Heart left ventricle (tissue), 16 donors: ENCODE measurements at places on chromosomes 16 and 17. TPM values are rescaled to one million over a fixed set of nuclear protein-coding genes. Genes with fewer than 3 reads are reported as not detected.
A peak's percentile ranks its signal among the peaks of the same experiment; 100 is the strongest.

The RNU2-1 gene
- total RNA-seq = 3,016 TPM

The PRSS36 gene
- 0.46 TPM for total RNA-seq

The GALR2 gene
- not detected for total RNA-seq

The FOXO3B gene
- 0.59 TPM for total RNA-seq

The KRT40 gene
- not detected for total RNA-seq

The GPT2 gene
- total RNA-seq = 14.8 TPM

The CD300LB gene
- 0.57 TPM for total RNA-seq

The DLX3 gene
- total RNA-seq = not detected

DNA sequence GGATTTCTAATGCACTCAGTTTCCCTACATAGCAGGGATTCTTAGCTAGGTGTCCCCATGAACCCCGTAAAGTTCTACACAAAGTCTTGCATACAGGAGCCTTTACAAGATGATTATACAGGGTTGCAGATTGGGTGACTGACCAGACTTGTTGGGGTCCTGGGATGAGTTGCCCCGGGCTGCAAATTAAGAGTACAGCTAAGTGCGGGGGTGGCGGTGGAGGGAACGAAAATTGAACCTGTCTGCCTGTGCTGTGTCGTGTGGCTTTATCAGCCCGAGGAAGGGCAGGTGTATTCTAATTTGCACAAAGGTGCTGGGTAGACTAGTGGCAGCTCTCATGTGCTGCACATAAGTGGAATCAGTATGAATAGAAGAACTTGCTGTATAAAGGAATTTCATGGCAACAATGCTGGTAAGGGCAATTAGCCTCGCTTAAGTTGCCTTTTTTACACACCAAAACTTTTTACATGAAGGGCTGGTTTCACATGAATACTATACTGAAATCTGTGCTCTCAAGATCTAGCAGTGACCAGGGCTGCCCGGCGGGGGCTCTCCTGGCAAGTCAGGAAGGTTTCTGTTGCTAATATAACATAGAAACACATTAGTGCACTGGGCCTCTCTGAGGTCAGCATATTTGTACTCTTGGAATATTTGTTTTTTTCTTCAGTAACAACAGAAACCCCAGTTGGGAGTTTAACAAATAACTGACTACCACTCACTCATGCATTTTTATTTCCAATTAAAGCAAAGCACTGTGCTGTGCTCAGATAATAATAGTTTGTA lies 50.7 kb downstream of the ADCY7 start:
- no peak for DNase-seq
- H3K36me3 ChIP-seq = peaks cover 99% of the 10 kb centered on the region
- no peaks in the 10 kb centered on the region for H3K27me3 ChIP-seq
- no peak overlapping the region for H3K4me3 ChIP-seq
- no peak overlapping the region for H3K27ac ChIP-seq

GRCh38 chr17:61318684-61319098 lies 81.0 kb upstream of the TBX2 start:
- peaks cover 11% of the 10 kb centered on the region for H3K4me1 ChIP-seq
- no peak overlapping the region for H3K27ac ChIP-seq
- no peak overlapping the region for H3K4me3 ChIP-seq
- no peaks in the 10 kb centered on the region for H3K27me3 ChIP-seq

- no peaks in the 10 kb centered on the region for H3K27me3 ChIP-seq
- peak overlapping the region; percentile 97 for H3K4me3 ChIP-seq
- peak overlapping the region; percentile 94 for H3K27ac ChIP-seq
- peaks cover 73% of the 10 kb centered on the region for H3K4me1 ChIP-seq
- peak; percentile 85 for DNase-seq
These were observed 5.6 kb downstream of the CASKIN2 start for GRCh38 chr17:75509528-75510258.

- H3K4me1 ChIP-seq = peaks cover 18% of the 10 kb centered on the region
These were observed 13.3 kb downstream of the CES4A start for GRCh38 chr16:67001726-67002125.

DNA sequence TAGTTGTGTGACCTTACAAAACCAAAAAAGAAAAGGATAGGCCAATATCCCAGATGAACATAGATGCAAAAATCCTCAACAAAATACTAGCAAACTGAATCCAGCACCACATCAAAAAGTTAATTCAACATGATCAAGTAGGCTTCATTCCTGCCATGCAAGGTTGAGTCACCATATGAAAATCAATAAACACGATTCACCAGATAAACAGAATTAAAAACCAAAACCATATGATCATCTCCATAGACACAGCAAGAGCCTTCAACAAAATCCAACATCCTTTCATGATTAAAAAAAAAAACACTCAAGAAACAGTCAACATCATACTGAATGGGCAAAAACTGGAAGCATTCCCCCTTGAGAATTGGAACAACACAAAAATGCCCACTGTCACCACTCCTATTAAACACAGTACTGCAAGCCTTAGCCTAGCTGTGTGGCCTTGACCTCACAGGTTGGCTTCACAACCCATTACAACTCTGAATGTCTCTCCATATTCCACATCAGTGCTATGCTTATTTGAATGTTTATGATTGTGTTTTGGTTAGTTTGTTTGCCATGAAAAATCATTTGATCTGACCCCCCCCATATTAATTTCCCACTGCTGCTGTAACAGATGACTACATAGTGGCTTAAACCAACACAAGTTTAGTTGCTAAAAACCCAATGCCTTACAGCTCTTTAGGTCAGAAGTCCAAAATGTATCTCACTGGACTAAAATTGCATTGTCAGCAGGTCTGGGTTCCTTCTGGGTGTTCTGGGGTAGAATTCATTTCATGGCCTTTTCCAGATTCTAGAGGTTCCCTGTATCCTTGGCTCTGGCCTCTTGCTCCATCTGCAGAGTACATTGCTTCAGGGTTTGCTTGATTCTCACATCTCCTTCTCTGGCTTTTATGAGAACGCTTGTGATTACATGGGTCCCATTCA lies 257.1 kb upstream of the DYNLRB2 start:
- no peak overlapping the region for H3K4me3 ChIP-seq
- no peaks in the 10 kb centered on the region for H3K4me1 ChIP-seq
- DNase-seq = no peak
- no peak overlapping the region for H3K27ac ChIP-seq

GRCh38 chr16:59126486-59126885 lies 392.4 kb upstream of the GOT2 start:
- no peak for DNase-seq
- no peaks in the 10 kb centered on the region for H3K4me1 ChIP-seq
- no peak overlapping the region for H3K4me3 ChIP-seq
- H3K36me3 ChIP-seq = no peaks in the 10 kb centered on the region
- no peaks in the 10 kb centered on the region for H3K27me3 ChIP-seq
- H3K27ac ChIP-seq = no peak overlapping the region

- no peak for DNase-seq
- H3K4me3 ChIP-seq = no peak overlapping the region
- no peak overlapping the region for H3K27ac ChIP-seq
- H3K27me3 ChIP-seq = no peaks in the 10 kb centered on the region
- H3K36me3 ChIP-seq = peaks cover 44% of the 10 kb centered on the region
- no peaks in the 10 kb centered on the region for H3K4me1 ChIP-seq
These were observed 62.8 kb downstream of the RABEP1 start for GRCh38 chr17:5344914-5345313.

DNA sequence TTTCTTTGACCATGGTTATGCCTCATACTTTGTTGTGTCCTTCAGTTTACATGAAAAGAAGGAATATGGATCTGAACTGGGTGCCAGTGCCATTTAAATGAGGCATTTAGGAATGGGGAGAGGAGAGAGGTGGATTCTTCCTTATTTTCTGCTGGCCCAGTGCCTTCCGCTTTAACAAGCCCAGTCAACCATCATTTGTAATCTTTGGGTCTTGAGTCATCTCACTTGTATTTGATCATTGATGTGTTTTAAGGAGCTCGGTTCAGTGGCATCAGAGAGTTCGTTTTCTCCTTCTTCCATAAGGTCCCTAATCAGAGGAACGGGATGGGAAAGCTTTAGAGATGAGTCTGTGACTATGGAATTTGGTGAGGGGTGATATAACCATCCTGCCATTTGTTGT lies 334.9 kb downstream of the WWOX start:
- no peak overlapping the region for H3K27ac ChIP-seq
- H3K36me3 ChIP-seq = peaks cover 7% of the 10 kb centered on the region
- no peaks in the 10 kb centered on the region for H3K27me3 ChIP-seq
- no peaks in the 10 kb centered on the region for H3K4me1 ChIP-seq
- H3K4me3 ChIP-seq = no peak overlapping the region

DNA sequence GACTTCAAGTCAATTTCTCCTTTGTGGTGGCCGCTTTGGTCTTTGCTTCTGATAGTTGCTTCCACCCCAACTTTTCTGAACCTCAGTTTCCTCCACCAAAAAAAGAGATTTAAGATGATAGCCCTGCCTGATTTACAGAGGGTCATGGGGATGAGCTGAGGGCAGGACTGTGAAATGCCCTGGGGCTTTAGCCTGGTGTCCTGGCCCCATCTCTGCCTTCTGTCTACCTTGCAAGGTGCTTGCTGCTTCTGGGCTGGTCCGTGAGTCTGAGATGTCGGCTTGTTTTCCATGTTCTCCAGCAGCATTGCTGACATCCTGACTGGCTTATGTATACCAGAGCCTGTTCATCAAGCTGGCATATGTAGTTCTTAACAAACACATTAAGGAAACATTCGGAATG lies 191.9 kb upstream of the MPHOSPH6 start:
- DNase-seq = no peak
- no peaks in the 10 kb centered on the region for H3K4me1 ChIP-seq
- H3K27me3 ChIP-seq = no peaks in the 10 kb centered on the region
- no peak overlapping the region for H3K27ac ChIP-seq

GRCh38 chr16:11060842-11061241 lies 116.5 kb downstream of the CLEC16A start:
- H3K36me3 ChIP-seq = peaks cover 48% of the 10 kb centered on the region
- no peaks in the 10 kb centered on the region for H3K27me3 ChIP-seq
- no peak overlapping the region for H3K4me3 ChIP-seq
- H3K4me1 ChIP-seq = peaks cover 5% of the 10 kb centered on the region
- no peak for DNase-seq

GRCh38 chr16:57374067-57374534 lies 1.8 kb downstream of the CX3CL1 start:
- H3K36me3 ChIP-seq = no peaks in the 10 kb centered on the region
- DNase-seq = no peak
- no peaks in the 10 kb centered on the region for H3K4me1 ChIP-seq

- DNase-seq = no peak
- H3K27ac ChIP-seq = peak overlapping the region; percentile 84
- H3K27me3 ChIP-seq = no peaks in the 10 kb centered on the region
- peaks cover 32% of the 10 kb centered on the region for H3K4me1 ChIP-seq
- peak overlapping the region; percentile 69 for H3K4me3 ChIP-seq
These were observed 746 bp upstream of the POLG2 start for GRCh38 chr17:64497565-64498035.

DNA sequence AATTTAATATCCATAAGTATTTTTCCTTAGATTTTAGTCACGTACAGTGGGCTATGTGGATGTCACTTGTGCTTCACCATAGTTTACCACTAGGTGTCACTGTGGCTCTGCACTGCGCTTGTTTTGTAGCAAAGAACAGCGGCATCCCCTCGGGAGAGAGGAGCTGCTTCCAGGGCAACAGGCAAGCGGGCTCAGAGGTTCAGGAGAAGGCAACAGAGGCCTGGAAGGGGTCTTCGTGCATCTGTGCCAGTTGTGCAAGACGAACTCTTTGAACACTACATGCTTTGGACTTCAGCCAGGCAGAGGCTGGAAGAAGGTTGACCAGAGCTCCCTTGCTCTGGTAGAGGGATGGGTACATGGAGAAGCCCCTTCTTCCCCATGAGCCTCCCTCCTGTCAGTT lies 20.6 kb downstream of the CYB561 start:
- H3K27me3 ChIP-seq = no peaks in the 10 kb centered on the region
- peak; percentile 78 for DNase-seq
- peaks cover 17% of the 10 kb centered on the region for H3K36me3 ChIP-seq
- no peak overlapping the region for H3K27ac ChIP-seq
- H3K4me3 ChIP-seq = no peak overlapping the region

DNA sequence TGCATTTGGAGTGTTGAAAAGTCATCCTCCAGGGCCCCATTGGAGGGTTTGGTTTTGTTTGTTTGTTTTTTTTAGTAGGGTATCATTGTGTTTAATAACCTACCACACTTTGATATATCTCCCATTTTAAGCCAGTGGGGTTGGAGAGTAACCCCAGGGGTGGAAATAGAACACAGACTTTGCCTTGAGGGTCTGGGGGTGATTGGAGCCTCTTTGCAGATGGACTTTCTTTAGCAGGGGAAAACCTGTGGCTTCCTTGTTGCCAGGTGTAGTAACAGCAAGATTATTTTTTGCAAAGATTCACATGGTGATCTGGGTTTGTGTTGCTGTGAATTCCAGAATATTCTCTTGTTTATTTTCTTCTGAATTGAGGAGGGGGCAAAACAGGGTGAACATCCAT lies 1.5 kb downstream of the ABCC1 start:
- no peaks in the 10 kb centered on the region for H3K36me3 ChIP-seq
- no peaks in the 10 kb centered on the region for H3K27me3 ChIP-seq
- H3K4me3 ChIP-seq = peak overlapping the region; percentile 97
- no peak for DNase-seq
- peaks cover 5% of the 10 kb centered on the region for H3K4me1 ChIP-seq
- H3K27ac ChIP-seq = no peak overlapping the region

DNA sequence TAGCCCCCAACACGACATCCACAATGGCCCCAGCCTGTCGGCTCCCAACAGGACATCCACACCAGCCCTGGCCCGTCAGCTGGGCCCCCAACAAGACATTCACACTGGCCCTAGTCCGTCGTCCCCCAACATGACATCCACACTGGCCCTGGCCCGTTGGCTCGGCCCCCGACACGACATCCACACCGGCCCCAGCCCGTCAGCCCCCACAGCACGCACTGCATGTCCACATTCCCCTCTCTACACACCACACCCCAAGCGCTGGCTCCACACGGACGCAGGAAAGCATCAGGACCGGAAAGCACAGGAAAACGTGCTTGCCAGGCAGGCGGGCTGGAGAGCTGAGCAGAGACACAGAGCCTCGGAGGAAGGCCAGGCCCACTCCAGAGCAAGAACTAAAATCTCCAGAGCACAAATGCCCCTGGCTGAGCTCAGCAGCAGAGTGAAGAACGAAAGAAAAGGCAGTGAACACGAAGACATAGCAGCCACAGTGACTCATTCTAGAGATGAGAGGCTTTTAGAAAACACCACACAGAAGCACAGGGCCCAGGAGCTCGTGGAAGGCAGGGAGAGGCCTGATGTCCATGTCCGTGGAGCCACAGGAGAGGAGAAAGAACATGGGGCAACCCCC lies 50.6 kb downstream of the LMF1 start:
- H3K36me3 ChIP-seq = no peaks in the 10 kb centered on the region
- H3K4me1 ChIP-seq = peaks cover 21% of the 10 kb centered on the region
- no peak overlapping the region for H3K4me3 ChIP-seq
- DNase-seq = peak; percentile 64
- H3K27ac ChIP-seq = peak overlapping the region; percentile 65
- no peaks in the 10 kb centered on the region for H3K27me3 ChIP-seq

DNA sequence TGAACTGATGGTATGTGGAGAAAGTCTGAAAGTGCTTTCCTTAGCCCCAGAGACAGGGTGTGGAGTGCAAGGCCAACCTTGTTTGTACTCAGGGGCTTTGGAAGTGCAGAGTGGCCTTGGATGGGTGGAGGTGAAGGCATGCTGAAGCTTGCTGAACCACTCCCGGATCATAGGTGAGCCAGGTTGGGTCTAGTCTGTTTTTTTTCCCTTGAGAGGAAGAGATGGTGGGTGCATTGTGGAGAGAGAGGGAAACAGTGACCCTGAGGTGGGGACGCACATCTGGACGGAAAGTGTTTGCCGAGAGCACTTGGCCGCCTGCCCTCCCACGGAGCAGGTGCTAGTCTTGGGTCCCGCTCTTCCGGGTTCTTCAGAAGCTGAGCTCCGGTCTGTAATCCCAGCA lies 12.5 kb downstream of the ABAT start:
- H3K27ac ChIP-seq = peak overlapping the region; percentile 48
- no peaks in the 10 kb centered on the region for H3K4me1 ChIP-seq
- no peaks in the 10 kb centered on the region for H3K27me3 ChIP-seq
- H3K4me3 ChIP-seq = no peak overlapping the region
- H3K36me3 ChIP-seq = no peaks in the 10 kb centered on the region
- DNase-seq = no peak
